Karpas-422 (cell line): ENCODE measurements at places on chromosomes 3 and 15. TPM values are rescaled to one million over a fixed set of nuclear protein-coding genes. Genes with fewer than 3 reads are reported as not detected.

- DNase-seq, result no peak
Measured at GRCh38 chr15:38285456-38285855, 32.8 kb downstream of the SPRED1 start.

DNA sequence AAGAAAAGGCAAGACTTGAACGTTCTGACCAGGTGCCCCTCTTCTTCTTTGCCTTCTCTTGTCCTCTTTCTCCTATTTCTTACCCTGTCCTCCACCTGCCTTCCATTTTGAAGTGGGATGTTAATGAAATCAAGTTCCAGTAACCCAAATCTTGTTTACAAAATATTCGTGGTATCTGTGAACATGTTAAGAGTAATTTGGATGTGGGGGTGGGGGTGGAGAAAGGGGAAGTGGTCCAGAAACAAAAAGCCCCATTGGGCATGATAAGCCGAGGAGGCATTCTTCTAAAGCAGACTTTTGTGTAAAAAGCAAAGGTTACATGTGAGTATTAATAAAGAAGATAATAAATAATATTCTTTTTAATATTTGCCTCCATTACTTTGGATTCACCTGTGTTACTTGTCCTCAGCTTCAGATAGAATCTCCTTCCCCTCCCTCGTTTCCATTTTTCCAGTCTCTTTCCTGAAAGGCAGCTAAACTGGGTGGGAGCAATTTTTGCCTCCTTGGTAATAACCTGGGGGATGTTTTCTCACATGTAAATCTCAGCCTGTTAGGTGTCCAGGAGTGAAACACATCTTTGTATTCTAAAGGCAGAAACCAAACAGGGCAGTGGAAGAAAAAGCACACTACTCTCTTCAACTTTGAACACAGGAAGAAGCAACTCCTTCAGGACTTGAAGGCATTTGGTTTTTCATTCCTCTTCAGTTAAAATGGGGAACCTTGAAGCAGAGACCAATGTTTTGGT lies 3.2 kb downstream of the CHST2 start:
- peak; percentile 60 for DNase-seq

- no peak for DNase-seq
Measured at GRCh38 chr3:45366290-45366689, 22.1 kb upstream of the LARS2 start.

PTH1R gene
- not detected in 2 replicates for total RNA-seq

DAG1 gene
- 11.3 and 19.1 TPM in 2 replicates for total RNA-seq

DNA sequence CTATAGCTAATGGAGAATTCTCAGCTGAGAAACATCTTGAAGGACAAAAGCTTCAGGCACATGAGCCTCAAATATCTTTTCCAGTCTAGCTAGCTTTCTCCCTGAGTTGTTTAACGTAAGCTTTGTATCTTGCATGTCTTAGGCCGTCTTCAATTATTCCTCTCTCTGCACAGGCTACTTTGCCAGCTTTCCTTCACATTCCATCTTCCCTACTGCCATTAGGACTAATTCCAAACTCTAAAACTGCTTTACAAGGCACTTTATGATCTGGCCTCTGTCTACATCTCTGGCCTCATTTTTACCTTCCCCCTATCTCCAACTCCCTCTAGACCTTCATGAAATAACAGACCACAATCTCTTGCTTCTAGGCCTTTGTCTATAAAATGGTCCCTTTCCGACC lies 171.4 kb downstream of the GREM1 start:
- DNase-seq, result no peak

DNA sequence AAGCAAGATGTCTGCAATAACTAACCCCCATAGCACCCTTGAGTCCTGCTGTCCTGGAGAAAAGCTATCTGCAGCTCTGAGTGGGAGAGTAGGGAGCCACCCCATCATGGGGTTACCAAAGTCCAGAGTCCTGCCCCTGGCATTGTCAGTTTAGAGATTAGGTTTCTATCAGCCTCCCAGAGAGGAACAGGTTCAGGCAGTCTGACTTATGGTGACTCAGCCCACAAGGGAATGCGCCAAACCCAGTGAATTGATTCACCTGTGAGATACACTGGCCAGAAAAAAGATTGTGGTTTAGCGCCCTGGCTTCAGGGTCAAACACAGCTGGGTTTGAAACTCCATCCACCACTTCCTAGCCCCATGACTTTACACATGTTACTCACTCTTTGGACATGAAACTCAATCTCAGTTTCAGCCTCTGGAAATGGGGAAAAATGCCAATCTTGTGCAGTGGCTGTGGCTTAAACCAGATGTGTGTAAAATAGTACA lies 263.6 kb upstream of the HES1 start:
- DNase-seq, result no peak

SEMA5B gene
- not detected in 2 replicates for total RNA-seq

GRCh38 chr3:140726066-140726465 lies 48.2 kb downstream of the TRIM42 start:
- DNase-seq, result no peak

DNA sequence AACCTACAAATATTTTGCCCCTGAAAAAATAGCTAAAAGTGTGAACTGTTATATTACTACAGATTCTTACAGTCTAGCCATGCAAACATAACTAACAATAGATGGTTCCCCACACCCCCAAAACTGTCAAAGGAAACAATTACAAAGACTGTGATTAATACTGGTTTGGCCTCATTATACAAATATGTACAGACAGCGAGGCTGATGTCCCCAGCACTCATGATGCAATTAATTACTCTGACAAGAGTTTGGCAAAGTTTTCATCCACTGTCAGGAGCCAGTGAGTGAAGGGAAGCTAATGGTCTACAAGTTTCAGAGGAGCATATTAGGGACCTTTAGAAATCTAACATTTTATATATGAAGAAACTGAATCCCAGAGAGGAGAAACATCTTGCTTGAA lies 61.0 kb downstream of the HMG20A start:
- DNase-seq, result no peak

GRCh38 chr15:25054329-25054728 lies 99.5 kb downstream of the SNRPN start:
- DNase-seq, result no peak

CACNA1D gene
- not detected in 2 replicates for total RNA-seq

DNA sequence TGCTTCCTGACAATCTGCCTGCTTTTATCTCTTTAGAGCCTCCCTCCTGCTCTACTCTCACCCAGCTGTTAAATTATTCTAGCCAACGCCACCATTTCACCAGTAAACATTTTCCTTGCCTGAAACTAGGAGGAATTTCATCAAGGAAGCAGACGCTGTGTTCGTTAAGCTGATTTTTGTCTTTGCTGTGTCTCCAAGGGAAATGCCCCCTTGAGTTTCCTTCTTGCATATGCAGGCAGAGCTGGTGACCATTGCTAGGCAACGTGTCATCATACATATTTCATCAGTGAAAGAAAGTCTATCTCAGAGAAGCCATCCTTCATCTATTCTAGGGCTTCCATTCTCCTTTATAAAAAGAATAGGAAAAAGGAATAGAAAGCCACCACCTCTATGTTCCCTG lies 87.0 kb upstream of the ST8SIA2 start:
- DNase-seq, result no peak

GOLGA8A gene
- 4.7 and 8.0 TPM in 2 replicates for total RNA-seq

GRCh38 chr3:24435584-24435983 lies 59.1 kb downstream of the THRB start:
- DNase-seq, result no peak

GRCh38 chr3:95048564-95048963 lies 985.7 kb downstream of the NSUN3 start:
- no peak for DNase-seq

CYFIP1 gene
- 0.04 and 1.7 TPM in 2 replicates for total RNA-seq

GRCh38 chr15:82533801-82534200 lies 6.5 kb downstream of the RPS17 start:
- no peak for DNase-seq

CNTN4 gene
- total RNA-seq, result 0.18 and 0.19 TPM in 2 replicates

GRCh38 chr3:48397767-48398681 lies 26.0 kb downstream of the FBXW12 start:
- DNase-seq, result no peak

GRCh38 chr15:62647843-62648505 lies 394.6 kb upstream of the TPM1 start:
- DNase-seq, result no peak

CASR gene
- total RNA-seq, result not detected in 2 replicates

DNA sequence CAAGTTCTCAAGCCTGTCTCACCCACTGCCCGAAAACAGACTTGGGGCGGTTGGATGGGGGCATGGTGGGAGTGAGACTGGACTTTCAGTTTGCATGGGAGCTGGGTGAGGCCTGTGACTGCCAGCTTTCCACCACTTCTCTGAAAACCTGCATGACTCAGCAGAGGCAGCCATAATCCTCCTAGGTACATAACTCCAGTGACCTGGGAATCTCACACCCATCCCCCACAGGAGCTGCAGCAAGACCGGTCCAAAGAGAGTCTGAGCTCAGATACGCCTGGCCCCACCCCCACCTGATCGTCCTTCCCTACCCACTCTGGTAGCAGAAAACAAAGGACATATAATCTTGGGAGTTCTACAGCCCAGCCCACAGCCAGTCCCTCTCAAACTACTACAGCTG lies 107.2 kb downstream of the NSMCE3 start:
- no peak for DNase-seq

GRCh38 chr15:68586274-68586961 lies 7.6 kb downstream of the CORO2B start:
- no peak for DNase-seq

CFAP20DC gene
- 0.11 TPM in 1 of 2 replicates, not detected in the other for total RNA-seq

- DNase-seq, result no peak
Measured at GRCh38 chr3:80338366-80338765, 570.6 kb upstream of the ROBO1 start.

DNA sequence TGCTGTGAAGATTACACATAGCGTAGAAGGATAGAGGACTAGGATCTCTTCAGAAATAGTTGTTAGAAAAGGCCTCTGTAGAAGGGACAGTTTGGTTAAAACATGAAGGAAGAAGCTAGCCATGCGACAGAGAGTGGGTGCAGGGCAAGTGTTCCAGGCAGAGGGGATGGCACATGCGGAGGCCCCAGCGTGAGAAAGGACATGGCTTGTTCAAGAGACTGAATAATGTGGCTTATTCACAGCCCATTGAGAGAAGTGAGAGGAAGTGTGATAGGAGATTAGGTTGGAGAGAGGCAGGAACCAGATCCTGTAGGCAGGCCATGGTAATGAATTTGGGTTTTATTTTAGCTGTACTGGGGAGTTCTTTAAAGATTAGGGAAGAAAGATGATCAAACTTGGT lies 56.4 kb downstream of the NEO1 start:
- no peak for DNase-seq

DNA sequence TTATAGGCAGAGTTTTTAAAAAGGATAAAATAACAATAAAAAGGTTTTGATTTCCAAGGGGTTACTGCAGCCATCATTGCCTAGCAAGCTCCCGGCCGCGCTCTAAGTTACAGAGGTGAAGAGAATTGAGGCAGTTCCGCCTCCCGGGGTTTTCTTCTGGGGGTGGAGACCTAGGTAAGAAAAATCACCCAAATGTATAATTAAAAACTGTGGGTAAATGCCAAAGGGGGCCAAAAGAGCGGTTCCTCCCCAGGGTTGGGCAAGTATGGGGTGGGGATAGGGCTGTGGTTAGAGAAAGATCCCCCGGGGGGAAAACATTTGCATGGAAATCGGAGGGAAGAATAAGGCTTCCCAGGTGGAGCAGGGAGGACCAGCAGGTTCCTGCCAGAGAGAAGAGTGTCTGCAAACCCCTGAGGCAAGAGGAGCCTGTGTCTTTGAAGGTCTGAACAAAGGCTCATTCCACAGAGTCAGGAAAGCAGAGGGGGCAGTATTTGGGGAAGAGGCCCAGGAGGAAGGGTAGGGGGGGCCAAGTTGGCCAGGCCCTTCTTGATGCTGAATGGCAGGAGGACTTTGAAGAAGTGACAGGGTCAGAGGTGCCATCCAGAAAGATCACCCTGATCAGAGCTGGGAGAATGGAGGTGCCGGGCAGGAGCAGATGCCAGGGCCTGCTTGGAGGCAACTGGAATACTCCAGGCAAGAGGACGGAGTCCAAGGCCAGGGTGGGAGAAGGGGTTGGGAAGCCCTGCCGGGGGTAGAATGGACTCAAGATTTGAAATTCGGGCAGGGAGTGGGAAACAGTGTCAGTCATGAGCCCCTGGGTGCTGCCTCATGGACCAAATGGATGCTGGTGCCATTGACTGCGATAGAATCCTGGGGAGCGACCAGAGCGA lies 152.9 kb upstream of the RGMA start:
- DNase-seq, result no peak

DNA sequence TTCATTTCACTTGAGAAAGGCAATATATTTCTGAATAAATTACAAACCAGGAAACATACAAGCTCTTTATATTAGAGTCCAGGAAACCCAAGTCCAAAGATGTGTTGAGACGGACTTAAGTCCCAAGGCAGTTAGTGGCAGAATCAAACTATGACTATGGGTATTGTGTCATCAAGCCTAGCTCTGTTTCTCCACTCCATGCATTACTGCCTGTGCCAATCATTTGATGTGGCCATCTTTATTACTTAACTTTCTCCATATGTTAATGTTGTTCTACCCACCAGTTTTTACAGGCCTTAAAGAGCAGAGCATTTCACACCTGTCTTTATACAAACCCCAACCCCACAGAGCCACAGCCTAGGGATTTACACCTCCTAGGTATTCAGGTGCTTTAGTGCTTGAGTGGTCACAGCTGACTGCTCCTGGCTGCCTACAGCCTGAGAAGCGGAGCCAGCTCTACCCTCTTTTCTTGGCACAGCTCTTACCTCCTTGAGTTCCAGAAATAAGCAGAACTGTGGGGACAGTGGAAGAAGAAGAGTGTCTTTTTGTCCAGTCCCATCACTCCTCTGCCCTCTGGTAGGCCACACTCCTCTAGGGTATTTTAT lies 92.1 kb downstream of the DTWD1 start:
- no peak for DNase-seq

EPHB3 gene
- not detected in 2 replicates for total RNA-seq

GRCh38 chr3:48406443-48407431 lies 23.1 kb downstream of the PLXNB1 start:
- DNase-seq, result no peak

DNA sequence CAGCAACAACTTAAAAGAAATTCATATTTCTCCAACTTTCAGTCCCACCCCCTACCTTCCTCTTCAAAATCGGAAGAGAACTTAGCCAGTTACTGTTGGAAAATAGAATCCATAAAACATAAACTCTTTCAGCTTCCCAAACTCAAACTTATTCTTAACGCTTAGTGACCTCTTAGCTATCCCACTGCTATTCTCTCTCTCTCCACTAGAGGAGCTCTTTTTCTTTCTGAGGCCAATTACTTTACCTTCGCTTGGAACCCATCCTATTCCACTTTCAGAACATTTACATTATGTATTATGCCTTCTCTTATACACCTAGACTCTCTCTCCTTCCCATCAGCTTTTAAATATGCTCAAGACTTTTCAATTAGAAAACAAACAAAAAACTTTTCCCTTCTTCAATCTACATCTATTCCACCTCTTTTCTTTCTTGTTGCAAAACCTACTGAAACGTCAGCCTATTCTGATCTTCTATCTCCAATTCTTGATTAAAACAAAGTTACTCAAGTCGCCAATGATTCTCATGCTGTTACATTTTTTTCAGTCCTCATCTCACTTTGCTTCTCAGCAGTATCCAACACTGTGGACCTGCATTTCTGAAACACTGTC lies 13.4 kb upstream of the GHSR start:
- DNase-seq, result peak; percentile 77

DNA sequence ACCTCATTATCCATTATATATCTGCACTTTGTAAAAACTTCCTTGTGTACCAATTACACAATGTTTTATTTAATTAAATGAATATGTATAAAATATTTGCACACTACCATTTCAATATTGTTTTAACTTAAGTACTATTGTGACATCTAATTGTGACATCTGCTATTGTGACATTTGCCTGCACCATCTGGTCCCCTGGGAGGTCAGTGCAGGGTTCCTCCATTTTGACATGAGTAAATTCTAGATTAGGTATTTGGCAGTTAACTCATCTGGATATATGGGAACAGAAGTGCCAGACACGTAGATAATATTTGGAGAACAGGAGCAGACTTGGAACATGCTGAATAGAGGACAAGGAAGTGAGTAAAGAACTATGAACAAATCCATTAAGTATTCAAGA lies 332.1 kb downstream of the VGLL3 start:
- no peak for DNase-seq
